ENCODE measurements at places on chromosomes 13 and 19.

DNA sequence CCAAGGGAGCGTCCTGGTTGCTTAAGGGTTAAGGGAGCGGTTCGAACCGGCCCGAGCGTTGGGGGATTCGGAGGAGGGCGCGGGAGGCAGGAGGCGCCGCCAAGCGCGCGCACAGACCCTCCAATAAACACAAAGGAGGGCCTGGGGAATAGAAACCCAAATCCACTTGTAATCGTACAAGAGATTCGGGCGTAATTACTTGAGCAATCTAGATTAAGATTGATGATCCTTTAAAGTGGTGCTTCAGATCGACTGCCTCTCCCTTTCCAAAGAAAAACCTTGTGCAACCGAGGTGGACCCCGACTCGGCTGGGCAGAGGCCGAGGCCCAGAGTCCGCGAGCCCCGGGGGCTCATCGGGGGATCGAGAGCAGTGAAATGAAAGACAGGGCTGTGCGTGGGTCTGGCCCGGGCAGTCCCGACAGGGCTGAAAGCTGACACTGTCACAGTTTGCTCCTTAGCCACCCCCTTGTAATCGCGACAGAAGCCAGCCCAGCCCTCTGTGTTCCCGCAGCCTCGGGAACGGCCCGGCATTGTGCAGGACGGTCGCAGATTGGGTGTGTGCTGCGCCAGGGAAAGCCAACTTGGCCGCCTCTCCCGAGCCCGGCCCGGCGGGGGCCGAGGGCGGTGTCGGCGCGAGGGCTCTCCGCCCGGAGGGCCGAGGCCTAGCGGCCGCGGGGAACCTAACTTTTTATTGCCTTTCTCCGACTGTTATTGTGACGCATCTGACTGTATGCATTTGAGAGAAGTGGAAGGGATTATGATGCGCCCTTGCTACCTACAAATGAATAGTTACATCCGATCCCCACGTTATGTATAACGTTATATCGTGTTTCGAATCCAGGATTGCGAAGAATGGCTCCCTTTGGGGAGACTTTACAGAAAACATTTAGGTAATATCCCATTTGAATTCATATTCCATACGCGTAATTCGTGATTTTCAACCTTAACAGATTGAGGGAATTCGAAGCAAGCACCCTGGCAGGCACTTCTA, 5.5 kb downstream of the MAB21L1 start:
- no peak for DNase-seq

DNA sequence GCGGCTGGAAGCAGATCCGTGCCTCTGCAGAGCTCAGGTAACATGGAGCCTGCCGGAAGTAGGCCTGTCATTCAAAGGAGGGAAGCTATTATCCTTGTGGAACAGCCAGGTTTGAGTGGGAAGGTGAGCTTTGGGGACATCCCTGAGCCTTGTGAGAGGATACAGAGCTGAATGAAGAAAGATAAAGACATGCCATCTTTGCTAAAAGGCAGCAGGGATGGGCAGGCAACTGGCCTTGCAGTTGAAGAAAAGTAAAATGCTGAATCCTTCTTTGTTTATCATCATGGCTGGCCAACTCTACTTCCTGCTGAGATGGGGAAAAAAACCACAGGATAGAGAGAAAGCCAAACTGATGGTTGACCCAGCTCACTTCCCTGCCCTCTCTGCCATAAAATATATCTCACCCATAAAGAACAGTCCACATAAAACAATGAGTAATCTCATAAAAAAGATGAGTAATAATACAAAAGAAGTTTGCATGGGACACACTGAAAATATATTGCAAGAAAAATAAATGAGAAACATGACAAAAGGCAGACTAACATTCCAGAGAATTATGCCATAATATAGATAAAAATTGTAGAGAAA, 226.3 kb downstream of the DLEU7 start:
- DNase-seq = no peak

GRCh38 chr13:95298971-95299621, 2.2 kb downstream of the ABCC4 start:
- DNase-seq = no peak

DNA sequence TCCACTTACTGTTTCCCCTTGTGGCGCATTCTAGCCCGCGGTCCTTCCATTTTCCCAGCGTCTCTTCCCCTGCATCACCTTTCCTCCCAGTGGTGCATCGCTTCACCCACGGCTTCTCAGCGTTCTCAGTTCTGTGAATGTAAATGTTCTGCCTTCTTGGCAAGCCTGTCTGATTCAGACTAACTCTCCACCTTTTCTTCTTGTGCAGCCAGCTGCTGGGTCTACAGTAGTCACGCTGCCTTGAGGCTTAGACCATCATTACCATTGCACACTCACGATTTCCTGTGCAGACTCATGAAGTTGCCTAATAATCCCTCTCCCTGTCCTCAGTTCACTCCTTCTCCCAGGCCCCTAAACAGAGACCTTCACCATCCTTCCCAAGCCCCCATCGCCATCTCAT, 75.0 kb downstream of the DHRS12 start:
- DNase-seq = no peak
